ENCODE measurements at places on chromosomes 2 and 18.
A peak's percentile ranks its signal among the peaks of the same experiment; 100 is the strongest.

DNA sequence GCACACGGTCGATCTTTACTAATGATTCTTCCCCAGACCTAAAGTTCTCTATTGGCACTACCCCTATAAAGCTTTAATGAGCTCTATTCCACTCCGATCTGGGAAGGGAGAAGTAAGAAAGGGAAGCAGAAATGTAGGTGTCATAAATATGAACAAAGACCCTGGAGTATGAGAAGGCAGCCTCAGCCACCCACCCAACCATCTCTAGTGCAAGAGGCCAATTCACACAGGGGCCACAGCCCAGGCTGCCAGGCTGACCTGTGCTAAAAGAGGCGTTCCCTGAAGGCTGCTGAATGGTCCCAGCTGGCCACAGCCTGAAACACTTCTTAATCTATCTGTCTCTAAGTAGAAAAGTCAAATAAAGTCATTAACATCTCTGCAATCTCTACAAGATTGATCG lies 60.1 kb upstream of the ACTR3 start:
- DNase-seq = no peak

DNA sequence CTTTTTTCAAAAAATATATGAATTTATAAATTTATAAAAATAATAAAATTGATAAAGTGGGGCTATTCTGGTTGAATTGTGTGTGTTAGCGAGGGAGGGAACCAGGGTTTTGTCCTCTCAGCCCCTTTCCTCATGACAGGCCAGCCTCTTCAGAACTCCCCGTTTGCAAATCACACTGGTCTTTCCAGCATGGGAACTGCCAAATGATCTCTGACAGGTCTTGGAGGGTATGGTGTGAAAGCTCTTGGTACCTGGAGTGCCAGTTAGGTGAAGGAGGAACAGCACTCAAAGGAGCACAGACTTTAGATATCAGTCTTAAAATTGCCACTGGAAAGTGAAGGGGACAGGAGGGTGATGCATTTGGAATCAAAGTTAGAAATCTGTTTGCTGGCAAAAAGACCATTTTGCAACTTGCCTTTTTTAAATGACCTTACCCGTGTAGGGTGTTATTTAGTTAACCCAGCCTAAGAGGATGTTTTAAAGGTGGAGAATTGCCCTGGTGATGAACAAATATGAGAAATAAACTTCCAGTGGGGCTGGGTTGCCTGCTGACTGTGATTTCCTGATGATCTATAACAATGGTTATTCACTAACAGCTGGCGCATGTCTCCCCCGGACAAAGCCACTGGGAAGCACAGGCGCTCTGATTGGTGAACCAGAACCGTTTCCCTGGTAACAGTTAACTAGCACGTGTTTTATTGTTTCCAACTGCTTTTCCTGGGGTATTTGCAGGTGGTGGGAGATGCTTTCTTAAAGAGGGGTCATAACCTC lies 85.3 kb upstream of the EFEMP1 start:
- no peak for DNase-seq

GRCh38 chr2:181356526-181357130 lies 100.6 kb upstream of the ITGA4 start:
- no peak for DNase-seq

DNA sequence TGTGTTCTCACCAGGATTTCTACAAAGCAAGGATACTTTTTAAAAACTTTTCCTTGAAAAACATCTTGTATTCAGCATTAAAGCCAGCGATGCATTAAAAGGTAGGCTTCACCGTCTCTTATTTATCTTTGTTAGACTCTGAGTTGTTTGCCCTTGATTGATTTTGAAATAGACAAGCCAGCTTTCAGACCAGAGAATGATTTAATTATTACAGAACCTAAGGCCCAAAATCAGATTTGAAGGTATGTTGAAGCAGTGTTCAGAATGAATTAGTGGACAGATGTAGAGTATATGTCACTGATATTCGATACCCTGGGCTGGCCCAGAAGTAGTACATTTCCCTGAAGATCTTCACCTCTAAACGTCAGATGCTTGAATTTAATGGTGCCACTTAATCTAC lies 136.4 kb downstream of the THSD7B start:
- DNase-seq = no peak

GRCh38 chr2:156340804-156341451 lies 8.4 kb upstream of the NR4A2 start:
- DNase-seq = peak; percentile 29

DNA sequence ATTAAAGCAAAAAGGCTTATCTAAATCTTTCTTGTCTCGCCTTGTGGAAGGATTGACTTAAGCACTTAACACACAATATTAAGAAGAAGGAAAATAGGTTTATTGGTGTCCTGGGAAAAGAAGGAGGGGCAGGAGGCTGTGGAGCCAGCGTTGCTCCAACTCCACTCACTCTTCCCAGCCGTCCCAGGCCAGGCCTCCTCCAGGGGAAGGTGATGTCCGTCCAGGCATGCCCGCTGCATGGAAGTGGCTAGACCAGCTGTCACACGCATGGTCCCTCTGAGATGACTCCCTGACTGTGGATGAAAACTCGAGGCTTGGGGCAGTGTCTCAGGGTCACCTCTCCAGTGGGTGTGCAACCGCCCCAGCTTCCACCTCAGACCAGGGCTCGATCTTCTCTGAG lies 281.1 kb downstream of the GALR1 start:
- DNase-seq = no peak

Data from stimulated activated CD4-positive, alpha-beta T cell treated with anti-CD3 and anti-CD28 coated beads, Interleukin-12 subunit alpha, Interleukin-12 subunit beta, amount 100 ng/mL, for 4 hours (primary cell).